ENCODE measurements at places on chromosomes 2 and 18.

GRCh38 chr2:113175736-113176695 is 2.2 kb downstream of the PSD4 start:
- no peak for DNase-seq

DNA sequence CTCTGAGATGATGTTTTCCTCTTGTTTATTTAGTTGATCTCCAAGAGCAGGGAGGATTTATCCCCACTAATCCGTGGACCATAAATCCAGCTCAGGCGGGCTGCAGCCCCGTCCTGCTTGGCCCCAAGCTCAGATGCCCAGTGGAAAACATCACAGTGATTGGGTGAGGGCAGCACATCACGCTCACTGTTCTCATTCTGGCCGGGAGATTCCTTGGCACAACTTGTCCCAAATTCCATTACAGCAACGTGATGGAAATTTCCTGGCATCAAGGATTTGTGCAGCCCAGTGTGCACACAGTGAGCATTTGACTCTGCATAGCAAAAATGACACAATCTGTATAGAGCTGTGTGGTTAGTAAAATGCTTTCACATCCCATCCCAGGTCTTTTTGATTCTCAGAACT is 96.8 kb downstream of the VAPA start:
- no peak for DNase-seq

GRCh38 chr2:68151037-68151436 is 6.7 kb upstream of the PNO1 start:
- no peak for DNase-seq

GRCh38 chr2:241209271-241209670 is 20.8 kb downstream of the ANO7 start:
- DNase-seq: no peak

DNA sequence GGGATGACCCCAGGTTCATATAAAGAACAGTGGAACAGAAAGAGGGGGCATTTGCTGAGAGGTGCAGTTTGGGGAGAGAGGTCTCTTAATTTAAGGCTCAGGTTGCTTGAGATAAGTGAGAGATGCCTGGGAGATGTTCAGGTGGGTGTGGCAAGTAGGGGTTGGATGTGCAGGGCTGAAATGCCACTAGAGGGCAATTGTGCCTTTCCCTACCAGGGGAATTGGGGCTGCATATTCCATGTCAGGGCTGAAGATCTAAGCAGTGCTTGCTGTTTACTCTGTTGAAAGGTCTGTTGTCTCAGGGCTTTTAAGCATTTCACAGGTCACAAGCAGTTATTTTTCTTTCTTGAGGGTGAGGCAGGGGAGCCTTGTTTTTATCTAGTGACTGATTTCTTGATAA is 7.8 kb downstream of the CCDC85A start:
- no peak for DNase-seq

GRCh38 chr2:233034091-233034882 is 1.8 kb downstream of the NEU2 start:
- no peak for DNase-seq

DNA sequence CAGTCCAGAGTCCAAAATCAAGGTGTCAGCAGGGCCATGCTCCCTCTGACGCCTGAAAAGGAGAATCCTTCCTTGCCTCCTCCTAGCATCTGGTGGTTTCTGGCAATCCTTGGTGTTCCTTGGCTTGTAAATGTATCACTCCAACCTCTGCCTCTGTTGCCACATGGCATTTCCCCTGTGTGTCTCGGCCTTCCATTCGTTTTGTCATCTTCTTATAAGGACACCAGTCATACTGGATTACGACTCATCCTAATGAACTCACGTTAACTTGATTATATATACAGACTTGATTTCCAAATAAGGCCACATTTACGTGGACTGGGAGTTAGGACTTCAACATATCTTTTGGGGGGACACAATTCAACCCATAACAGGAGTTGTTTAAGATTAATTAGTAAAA is 15.8 kb downstream of the PMAIP1 start:
- DNase-seq: no peak

DNA sequence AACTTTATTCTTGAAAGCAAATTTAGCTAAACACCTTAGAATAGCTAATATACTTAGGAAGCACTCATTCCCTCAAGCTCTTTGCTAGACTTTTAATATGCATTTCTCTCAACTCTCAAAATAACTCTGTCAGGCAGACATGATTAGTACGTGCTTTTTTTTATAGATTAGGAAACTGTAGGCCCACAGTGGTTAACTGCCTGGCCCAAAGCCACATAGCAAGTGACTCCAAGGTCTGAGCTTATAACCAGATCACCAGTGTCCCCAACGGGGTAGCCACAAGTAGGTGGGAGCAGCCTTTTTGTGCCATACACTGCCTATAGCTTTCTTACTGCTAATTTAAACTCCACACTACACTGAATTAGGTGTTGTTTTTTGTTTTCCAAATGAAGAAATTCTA is 576.8 kb downstream of the METTL4 start:
- no peak for DNase-seq

DNA sequence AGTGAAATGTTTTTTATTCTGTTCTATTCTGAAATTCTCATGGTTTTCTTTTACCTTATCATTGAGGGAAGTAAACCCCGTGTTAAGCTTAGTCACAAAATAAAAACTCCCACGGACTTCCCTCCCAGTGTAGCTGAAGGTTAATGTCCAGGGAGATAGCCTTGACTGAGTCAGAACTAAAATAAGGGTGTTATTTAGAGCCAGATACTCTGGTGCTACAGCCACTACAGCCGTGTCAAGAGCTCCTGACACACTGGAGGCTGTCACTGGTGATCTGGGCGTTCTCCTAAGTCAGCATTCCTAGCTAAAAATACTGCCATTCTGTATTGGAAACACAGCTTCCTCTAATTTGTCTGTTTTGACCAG is 82.0 kb upstream of the RANBP2 start:
- no peak for DNase-seq
